ENCODE measurements at places on chromosomes 11 and 22. TPM values are rescaled to one million over a fixed set of nuclear protein-coding genes. Genes with fewer than 3 reads are reported as not detected.

DNA sequence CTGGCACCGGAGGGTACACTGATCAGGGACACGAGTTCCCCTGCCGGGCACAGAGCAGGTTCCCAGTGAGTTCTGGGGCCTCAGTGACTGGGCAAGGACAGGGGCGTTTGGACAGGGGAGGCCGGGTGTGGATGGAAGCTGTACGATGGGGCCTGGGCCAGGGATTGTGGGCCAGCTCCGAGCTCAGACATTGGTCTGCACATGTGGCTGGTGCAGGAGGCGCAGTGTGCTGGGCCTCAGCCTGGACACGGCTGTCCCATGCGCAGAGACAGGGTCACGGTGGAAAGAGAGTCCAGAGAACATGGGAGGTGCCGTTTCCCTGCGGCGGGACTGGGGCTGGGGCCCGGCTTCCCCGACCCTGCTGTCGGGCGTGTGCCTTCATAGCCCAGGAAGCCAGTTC is 60.7 kb downstream of the CDKN1C start:
- no peaks in the 10 kb centered on the region for H3K36me3 ChIP-seq
- no peak overlapping the region for H3K27ac ChIP-seq
- no peak overlapping the region for H3K4me3 ChIP-seq
- no peak for DNase-seq

DNA sequence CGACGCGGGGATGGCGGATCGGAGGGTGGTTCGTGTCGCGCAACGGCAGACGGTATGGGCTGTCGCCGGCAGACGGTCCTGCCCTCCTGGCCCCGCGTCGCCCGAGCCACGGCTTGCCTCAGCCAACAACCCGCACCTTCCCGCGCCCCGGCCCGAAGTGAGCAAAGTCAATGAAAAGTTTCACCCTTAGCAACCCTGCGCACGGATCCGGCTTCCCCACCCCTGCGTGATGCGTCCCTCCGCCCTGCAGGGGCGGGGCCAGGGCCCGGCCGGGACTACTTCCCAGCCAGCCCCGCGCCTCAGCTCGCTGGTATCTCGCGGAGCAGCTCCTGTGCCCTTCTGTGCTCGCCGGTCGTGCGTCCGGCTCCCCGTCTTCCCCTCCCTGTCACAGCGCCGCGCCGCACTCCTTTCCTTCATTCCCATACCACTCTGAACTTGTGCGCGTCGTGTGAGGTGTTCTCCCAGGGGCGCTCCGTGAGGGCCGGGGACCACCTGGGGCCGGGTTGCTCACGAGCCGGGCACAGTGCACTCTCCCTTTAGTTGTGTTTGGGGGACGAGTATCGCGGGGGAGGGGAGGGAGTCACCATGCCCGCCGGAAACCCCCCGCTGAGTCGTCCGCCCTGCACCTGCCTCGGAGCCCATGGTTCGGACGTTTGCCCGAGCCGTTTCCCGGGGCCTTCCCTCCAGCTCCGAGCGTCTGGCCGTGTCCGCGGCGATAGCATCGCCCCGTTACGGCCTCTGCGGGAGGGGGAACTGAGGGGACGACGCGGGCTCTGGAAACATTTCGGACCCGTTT is at the start of gene TOB2:
Gene TOB2, minus strand, starts transcription at position 163 of the 796 bp plus-strand sequence. CDS start 9,456 bp downstream, outside the sequence.
- H3K4me3 ChIP-seq, result peak within 1 kb of the TSS; percentile 96
- H3K4me1 ChIP-seq, result peaks cover 5% of the 10 kb centered on the region
- peak; percentile 89 for DNase-seq

The LRRC75B gene
- total RNA-seq, result 0.84 TPM

DNA sequence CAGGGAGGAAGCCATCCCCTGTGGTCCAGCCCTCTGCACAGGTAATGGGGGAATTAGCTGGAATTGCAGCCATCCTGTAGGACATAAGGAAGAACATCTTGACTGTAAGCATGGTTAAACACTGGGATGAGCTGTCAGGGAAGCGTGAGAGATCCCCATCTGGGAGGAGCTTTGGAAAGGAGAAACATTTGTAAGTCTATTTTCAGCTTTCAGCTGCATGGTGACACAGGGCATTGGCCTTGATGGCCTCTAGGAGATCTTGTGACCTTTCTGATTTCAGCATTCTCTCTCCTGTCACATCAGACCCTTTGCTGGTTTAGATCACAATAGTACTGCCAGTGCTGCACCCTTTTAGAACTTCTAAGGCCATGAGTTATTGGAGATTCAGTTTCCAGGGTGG is 47.1 kb downstream of the BCR start:
- H3K4me1 ChIP-seq, result peaks cover 56% of the 10 kb centered on the region
- H3K27me3 ChIP-seq, result no peaks in the 10 kb centered on the region
- DNase-seq, result no peak
- no peaks in the 10 kb centered on the region for H3K36me3 ChIP-seq

DNA sequence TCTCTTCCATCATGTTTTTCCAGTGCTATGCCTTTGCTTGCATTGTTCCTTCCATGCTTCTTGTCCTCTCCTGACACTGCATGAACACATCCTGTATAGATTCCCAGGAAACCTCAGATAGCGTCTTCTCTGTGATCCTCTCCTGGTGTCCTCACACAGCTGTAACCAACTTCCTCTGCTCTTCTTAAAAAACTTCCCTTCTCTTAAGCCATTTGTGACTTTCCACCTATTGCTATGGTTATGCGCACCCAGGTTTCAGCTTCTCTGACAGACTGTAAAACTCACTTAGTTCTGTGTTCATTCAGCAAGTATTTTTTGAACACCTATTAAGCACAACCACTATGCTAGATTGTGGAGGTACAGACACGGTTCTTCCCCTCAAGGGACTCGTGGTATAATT is 5.1 kb upstream of the APLP2 start:
- H3K4me1 ChIP-seq, result peaks cover 8% of the 10 kb centered on the region
- H3K27ac ChIP-seq, result no peak overlapping the region
- H3K4me3 ChIP-seq, result no peak overlapping the region
- H3K27me3 ChIP-seq, result no peaks in the 10 kb centered on the region

The NCF4 gene
- 5.1 TPM for total RNA-seq

The GPR83 gene
- not detected for total RNA-seq

- no peak overlapping the region for H3K4me3 ChIP-seq
- H3K27ac ChIP-seq, result no peak overlapping the region
- H3K4me1 ChIP-seq, result no peaks in the 10 kb centered on the region
- H3K27me3 ChIP-seq, result no peaks in the 10 kb centered on the region
- H3K36me3 ChIP-seq, result no peaks in the 10 kb centered on the region
Measured at GRCh38 chr22:17397756-17398547, 28.7 kb downstream of the CECR2 start.

GRCh38 chr11:83140691-83141455 is 16.1 kb upstream of the PCF11 start:
- H3K27ac ChIP-seq, result no peak overlapping the region
- no peaks in the 10 kb centered on the region for H3K4me1 ChIP-seq
